NB4 (cell line): ENCODE measurements at places on chromosomes 13 and 19.

DNA sequence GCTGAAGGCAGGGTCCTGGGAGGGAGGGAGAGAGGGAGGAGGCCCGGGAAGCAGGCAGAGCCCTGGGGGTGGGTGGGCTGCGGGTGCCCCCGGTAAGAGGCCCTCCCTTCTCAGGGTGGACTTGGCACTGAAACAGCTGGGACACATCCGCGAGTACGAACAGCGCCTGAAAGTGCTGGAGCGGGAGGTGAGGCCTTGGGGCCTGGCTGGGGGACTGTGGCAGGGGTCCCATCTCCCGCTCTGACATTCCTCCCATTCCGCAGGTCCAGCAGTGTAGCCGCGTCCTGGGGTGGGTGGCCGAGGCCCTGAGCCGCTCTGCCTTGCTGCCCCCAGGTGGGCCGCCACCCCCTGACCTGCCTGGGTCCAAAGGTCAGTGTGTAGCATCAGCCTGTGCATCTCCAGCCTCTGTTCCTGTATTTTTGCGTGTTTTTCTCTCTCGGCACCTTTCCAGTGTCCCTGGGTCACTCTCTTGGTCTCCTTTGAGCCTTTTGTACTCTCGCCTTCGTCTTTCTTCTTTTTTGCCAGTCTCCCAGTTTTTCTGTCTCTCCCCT, 53.4 kb downstream of the TRPM4 start:
- DNase-seq: no peak

GRCh38 chr19:56884441-56884840, 43.9 kb upstream of the PEG3 start:
- no peak for DNase-seq

DNA sequence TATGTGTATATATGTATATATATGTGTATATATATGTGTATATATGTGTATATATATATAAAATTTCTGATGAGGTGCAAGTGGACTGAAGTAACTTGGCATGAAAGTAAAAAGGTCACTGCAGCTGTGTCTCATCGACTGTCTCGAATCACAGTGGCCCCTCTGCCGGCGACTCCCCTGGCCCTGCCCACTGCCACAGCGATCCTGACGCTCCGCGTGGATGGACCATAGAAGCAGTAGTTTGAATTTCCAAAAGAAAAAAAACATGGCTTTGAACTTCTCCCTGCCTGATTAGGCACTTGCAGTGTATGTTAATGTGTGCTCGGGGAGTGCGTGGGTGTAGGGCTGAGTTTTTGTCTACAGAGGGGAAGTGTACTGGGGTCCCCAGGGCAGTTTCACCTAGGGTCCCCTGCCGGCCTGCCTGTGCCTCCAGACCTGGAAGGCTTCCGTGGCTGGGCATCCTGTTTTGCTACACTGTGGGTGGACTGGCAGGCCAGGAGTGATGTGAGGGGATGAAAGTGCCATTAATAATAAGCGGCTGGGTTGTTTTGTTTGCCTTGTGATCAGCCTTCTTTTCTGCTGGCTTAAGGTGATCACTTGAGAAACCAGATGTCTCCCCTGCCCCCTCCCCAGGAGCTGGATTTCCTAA, 10.8 kb downstream of the ZIC5 start:
- DNase-seq: no peak

- DNase-seq: no peak
Measured at GRCh38 chr13:41811588-41812021, 149.3 kb downstream of the VWA8 start.

DNA sequence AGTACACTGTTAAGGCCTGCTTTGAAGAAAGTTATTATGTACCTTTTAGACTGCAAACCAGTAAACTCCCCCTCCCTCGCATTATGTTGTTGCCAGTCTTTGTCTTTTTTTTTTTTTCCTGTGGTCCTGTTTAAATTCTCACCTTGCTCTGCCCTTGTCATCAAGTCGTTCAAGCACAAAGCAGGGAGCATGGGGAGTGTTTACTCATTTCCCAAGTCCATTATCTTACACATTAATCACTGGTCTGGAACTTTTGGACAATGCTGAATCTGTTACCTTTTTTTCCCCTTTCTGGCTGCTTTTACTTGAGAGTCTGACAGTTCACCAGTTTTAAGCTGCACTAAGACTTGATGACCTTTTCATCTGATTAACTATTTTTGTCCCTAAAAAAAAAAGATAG, 108.2 kb downstream of the DACH1 start:
- DNase-seq: no peak

DNA sequence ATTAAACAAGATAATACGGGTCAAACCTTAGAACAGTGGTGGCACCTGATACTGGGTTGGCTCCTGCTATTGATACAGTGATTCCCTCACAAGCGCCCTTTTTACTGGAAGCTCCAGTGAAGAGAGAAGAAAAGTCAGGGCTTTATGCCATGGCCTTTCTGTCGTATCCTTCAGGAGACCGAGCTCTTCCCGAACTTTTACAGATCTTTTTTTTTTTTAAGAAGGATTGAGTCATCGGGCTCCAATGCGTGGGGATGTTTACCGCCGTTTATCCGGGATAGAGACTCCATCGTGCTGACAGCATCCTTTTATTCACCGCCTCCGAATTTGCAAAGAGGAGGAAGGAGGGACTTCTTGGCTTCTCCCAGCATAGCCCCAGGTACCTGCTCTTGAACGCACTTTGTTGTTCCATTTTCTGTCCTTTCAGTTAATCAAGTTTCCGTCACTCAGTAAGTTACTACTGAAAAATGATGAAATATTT, 574 bp downstream of the ZNF227 start:
- DNase-seq: peak; percentile 3

- DNase-seq: no peak
Measured at GRCh38 chr19:28530406-28531035, 682.4 kb downstream of the UQCRFS1 start.

DNA sequence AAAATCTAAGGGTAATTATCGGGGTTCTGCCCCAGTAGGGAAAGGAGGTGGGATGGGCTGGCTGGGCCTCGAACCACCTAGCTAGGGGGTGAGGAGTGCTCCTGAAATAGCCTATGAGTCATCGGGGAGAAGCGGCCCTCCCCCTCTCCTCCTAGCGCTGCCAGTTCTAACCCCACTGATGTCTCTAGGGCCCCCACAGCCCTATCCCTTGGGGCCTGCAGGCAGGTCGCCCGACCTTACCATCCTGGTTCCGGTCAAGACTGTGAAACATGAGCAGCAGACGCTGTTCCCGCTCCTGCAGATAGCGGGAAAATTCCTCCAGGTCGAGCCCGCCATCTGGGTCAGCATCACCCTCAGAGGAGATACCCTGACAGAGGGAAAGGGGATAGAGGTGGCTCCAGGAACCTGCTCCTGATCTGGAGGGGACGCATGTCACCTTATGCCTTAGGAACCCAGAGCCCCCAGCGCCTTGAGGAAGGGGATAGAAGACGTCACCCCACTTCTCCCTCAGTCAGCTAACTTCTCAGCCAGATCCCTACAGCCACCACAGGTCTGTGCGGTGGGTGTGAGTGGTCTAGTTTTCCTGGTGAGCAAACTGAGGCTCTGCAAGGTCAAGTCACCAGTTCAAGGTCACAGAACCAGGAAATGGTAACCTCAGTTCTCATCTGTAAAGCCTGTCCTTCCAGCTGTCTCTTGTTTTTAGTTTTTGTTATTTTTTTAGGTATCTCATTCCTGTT, 1.5 kb downstream of the SLC25A23 start:
- peak; percentile 59 for DNase-seq

DNA sequence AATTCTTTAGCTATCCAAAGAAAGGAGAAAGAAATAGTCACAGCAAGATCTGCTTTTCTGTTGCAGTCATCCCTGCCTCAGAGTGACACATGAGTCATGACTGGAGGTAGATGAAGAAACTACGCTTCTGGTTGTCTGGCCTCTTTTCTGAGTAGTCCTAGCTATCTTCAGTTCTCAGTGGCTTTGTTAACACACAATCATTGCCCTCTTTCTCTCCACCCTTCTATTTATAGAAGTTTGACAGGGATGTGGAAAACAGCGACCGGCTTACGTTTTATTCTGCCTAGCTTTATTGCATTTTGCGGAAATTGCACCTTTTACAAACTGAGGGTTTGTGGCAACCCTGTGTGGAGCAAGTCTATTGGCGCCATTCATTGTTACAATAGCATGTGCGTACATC, 26.7 kb downstream of the SPATA13 start:
- DNase-seq: peak; percentile 58

DNA sequence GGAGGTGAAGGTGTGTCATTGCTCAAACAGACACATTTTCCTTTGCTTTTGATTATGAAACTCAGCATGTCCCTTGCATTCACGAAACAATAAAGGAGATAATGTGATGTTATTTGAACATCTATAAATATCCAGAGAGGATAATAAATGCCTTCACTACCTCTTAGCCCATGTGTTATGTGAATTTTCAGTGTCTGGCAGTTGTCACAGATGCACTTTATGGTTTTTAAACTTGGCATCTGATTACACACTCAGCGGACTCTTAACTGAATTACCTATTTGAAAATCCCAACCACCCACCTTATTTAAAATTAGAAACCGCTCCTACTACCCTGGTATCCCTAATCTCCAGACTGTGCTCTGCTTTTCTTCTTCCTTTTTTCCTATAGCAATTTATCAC, 254.2 kb downstream of the COG6 start:
- DNase-seq: no peak

DNA sequence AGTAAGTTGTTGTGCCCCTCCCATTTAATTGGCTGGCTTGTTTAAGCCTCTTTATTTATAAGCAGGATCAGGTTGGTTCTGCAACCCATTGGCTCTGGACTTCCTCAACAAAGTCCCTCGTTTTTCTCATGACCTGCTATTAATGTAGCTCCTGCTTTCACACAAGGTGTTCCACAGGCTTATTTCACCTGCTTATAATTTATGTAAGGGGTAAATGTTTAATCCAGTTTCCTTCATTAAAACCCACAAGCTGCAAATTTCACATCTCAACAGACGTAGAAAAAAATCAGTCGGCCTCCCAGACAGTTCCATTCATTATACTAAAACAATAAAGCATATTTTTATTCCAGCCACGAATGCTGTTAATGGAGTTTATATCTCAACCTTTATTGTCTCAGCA, 86.1 kb downstream of the TBC1D4 start:
- no peak for DNase-seq

DNA sequence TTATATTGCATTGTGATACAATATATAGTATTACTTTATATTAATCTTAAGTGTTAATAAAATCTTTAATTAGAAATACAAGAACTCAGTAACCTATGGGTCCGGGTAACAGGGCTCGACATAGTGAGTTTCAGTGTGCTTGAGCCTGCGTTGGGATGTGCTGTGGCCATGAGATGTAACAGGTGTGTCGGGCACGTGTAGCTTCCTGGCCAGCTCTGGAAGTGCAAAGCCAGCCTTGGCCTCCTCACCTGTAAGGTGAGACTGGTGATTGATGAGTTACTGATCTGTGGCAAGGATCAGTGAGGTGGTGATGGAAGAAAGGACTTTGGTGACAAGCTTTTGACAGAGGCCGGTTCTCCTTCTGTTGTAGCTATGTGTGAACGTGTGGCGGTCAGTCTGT, 19.2 kb downstream of the ATP4B start:
- DNase-seq: no peak

DNA sequence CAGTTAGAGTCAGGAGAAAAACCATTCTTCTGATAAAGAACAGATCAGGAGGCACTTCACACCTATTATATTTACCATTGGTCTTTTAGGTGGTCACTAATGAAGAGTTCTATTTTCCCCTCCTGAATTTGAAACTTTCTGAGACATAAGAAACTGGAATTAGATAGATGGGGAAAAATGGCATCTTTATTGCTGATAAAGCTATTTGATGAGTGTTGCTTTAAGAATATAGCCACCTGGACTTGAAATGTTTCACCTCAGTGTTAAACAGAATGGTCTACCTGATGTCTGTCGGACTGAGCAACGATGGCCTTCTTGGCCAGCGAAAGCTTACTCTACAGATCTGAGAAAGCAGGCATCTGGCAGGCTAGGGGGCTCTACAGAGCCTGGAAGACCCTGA, 107.0 kb downstream of the SLITRK5 start:
- no peak for DNase-seq

DNA sequence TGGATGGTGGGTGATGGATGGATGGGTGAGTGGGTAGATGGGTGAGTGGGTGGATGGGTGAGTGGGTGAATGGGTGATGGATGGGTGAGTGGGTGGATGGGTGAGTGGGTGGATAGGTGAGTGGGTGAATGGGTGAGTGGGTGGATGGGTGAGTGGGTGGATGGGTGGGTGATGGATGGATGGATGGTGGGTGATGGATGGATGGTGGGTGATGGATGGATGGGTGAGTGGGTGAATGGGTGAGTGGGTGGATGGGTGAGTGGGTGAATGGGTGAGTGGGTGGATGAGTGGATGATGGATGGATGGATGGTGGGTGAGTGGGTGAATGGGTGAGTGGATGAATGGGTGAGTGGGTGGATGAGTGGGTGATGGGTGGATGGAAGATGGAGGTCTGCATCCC, 2.8 kb downstream of the SMIM24 start:
- no peak for DNase-seq

DNA sequence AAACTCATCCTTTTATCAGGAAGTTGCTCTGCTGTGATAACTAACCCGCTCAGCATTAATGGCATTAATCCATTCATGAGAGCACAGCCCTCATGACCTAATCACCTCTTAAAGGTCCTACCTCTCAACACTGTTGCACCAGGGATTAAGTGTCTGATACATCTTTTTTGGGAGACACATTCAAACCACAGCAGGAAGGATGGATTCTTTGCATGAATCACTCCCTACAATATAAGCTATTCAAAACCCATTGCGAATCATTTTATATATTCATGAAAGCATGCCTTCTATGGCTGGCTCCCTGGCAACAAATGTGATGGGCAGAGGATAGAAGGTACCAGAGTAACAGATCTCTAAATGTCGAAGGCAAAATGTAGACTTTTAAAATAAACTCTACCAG, 27.6 kb downstream of the ARL11 start:
- no peak for DNase-seq

GRCh38 chr19:40366697-40367561, 18.4 kb downstream of the PLD3 start:
- DNase-seq: peak; percentile 70

DNA sequence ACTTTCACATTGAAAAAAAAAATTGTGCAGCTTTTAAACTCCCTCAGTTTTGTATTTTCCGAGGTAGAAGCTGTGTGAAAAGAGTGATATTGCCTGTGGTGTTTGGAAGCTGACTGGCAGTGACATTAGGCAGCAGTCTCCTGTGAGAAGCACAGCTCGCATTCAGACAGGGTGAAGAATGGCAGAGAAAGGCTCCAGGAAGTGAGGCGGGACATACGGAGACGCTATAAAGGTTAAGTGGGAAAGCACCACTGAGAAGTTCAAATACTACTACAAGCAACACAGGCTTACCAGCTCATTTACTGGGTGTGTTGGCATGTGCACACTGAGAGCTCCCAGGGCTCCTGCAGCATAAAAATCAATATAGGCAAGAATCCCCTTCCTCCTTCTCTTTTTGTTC, 88.4 kb downstream of the RXFP2 start:
- no peak for DNase-seq

DNA sequence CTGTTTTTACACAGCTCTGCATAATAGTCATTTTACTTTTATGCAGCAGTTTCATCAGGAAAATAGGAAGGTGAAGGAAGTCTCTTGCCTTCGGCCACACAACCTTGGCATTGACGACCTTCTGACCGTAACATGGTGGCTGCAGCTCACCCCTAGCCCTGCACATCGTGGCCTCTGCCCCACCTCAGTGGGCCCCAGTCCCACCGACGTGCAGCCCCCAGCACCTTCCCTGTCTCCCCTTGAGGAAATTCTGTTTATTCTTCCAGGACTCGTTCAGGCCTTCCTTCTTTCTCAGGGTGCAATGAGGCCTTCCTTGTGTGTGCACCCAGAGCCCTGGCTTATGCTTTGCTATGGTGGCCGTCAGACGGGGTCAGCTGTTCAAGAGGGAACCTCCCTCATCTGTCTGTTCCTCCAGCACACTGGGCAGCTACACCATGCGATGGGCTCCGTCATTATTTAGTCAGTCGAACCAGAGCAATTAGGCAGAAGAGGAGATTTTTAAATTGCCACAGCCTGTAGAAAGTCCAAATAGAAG, 33.3 kb downstream of the TMEM255B start:
- DNase-seq: no peak
